ENCODE measurements at places on chromosomes 4 and X. TPM values are rescaled to one million over a fixed set of nuclear protein-coding genes. Genes with fewer than 3 reads are reported as not detected.

- no peak for DNase-seq
Observed at GRCh38 chr4:25770847-25771246, 91.9 kb downstream of the SEL1L3 start.

- DNase-seq: no peak
Observed at GRCh38 chrX:2784026-2784425, 32.2 kb downstream of the XG start.

- no peak for DNase-seq
Observed at GRCh38 chrX:31459361-31459760, 387.5 kb upstream of the FTHL17 start.

DNA sequence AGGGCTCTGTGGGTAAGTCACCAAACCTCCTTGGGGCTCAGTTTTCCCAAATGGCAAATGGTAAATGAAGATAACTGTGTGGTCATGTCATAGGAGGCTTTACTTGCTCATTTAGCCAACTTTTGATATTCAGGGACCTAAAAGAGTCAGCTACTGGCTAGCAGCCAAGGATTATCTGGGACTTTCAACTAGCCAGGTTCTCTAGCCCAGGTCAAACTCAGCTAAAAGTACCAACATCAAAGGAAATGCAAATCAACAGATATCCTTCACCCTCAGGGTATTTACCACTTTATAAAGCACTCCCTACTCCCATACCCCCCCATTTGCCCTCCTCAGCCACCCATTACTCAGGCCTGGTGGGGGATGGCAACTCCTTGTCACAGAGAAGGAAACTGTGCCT lies 7.5 kb downstream of the AMER1 start:
- no peak for DNase-seq

- DNase-seq: no peak
Observed at GRCh38 chr4:147096667-147097604, 151.3 kb upstream of the TTC29 start.

DNA sequence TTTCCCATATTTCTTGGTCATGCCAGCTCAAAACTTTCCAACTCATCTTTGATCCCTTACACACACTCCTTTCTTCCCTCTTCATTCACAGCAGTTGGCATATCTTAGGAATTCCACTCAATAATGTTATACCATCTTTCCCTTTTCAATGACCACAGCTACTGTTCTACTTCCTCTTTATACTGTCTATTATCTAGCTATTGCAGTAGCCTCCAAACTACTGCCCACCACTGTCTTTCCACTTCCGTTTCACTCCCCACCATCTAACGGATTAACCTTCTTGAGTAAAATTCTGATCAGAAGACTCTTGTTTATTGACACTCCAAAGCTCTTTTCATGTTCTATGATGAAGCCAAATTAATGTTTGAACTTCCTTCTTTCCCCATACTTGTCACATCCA lies 55.8 kb downstream of the ADAMTS3 start:
- DNase-seq: no peak

GRCh38 chr4:106914223-106914622 lies 121.9 kb downstream of the DKK2 start:
- DNase-seq: no peak

- DNase-seq: no peak
Observed at GRCh38 chrX:11351375-11352295, 58.4 kb downstream of the AMELX start.

GRCh38 chr4:1711055-1711570 lies 1.0 kb downstream of the SLBP start:
- no peak for DNase-seq

DNA sequence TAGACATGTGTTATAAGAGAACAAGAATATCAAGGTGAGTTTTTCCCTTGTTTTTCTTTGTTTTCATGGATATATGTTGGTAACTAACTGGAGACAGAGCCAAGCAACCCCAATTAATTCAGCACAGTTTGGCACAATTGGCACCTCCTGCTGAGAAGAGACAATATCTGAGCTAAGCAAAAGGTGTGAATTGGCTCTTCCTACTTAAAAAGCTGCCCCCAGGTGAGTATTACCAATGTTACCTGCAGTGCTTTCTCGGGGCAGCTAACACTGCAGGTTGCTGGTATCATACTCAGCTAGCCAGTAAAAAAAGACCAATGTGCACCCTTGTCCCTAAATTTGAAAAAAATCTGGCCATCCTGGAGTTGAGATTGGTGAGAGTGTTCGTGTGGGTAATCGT lies 871.2 kb upstream of the TENM3 start:
- no peak for DNase-seq

- no peak for DNase-seq
Observed at GRCh38 chrX:143642426-143642825, 6.5 kb upstream of the SLITRK4 start.

GRCh38 chr4:1996866-1997611 lies 11.7 kb downstream of the NELFA start:
- no peak for DNase-seq

RAB40AL gene
- total RNA-seq: 0.39 TPM

ZDHHC9 gene
- 7.3 TPM for total RNA-seq

GAB1 gene
- 1.7 TPM for total RNA-seq
